ENCODE measurements at places on chromosomes 12 and 14. TPM values are rescaled to one million over a fixed set of nuclear protein-coding genes. Genes with fewer than 3 reads are reported as not detected.

Gene ZCCHC8
- total RNA-seq: 66.6 TPM

Gene JDP2
- total RNA-seq: 1.9 TPM

Gene LRP1-AS
- total RNA-seq: not detected

Gene B4GALNT3
- not detected for total RNA-seq

Gene GSG1
- not detected for total RNA-seq

DNA sequence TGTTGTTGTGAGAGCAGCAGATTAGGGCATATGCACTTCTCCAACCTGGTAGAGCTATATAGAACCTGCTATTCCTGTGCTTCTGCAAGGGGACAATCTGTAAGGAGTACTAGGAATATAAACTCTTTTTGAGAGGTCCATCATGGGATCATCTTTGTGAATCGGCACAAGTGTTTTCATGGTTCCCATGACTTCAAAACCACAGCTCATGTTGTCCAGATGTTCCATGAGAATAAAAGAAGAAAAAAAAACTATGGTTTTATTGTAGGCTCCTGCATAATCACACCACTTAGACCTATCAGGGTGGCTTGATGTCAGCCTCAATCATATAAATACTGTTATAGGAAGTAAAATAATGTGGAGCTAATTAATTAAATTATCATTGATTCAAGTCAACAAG lies 311.4 kb upstream of the ATP2B1 start:
- H3K36me3 ChIP-seq: no peaks in the 10 kb centered on the region
- no peak overlapping the region for H3K27ac ChIP-seq

GRCh38 chr12:93186131-93186530 lies 191.6 kb upstream of the NUDT4 start:
- no peaks in the 10 kb centered on the region for H3K27me3 ChIP-seq
- no peak overlapping the region for H3K4me3 ChIP-seq
- DNase-seq: no peak
- H3K4me1 ChIP-seq: peaks cover 9% of the 10 kb centered on the region
- H3K36me3 ChIP-seq: no peaks in the 10 kb centered on the region

GRCh38 chr12:118432812-118433545 lies 56.6 kb downstream of the SUDS3 start:
- H3K27ac ChIP-seq: no peak overlapping the region
- DNase-seq: no peak
- H3K36me3 ChIP-seq: no peaks in the 10 kb centered on the region
- no peaks in the 10 kb centered on the region for H3K27me3 ChIP-seq
- no peaks in the 10 kb centered on the region for H3K4me1 ChIP-seq
- H3K4me3 ChIP-seq: no peak overlapping the region

DNA sequence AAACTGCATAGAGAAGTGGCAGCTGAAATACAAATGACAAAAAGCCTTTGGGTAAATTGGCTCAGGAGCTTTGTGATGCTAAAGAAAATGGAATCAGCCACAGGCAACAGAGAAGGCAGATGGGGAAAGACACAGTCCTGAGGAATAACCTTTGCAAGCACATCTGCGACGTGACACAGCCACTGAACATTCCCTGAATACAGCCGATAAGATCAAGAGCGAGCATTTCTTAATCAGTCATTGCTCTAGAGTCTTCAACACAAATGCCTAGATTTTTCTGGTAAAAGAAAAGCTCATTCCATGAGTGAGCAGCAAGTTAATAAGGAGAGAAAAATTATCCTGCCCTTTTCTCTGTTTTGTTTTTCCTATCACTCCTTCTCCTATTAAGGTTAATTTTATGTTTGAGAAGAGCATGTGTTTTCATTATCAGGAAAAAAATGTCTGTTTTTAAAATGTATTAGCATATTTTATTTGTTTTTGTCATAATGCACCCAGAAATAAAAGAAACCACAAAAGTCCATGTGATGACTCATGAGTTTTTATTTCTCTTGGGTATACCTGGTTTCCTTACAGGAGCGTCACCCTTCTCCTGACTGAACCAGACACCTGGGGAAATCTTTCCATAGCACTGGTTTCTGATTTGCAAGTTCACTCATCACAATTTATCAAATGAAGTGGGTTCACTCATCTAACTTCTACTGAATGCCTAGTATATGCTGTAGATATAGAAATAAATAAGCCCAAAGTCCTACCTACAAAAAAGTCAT lies 45.4 kb upstream of the PCED1B start:
- no peak overlapping the region for H3K4me3 ChIP-seq
- H3K36me3 ChIP-seq: no peaks in the 10 kb centered on the region
- no peak overlapping the region for H3K27ac ChIP-seq
- H3K4me1 ChIP-seq: no peaks in the 10 kb centered on the region
- DNase-seq: no peak

DNA sequence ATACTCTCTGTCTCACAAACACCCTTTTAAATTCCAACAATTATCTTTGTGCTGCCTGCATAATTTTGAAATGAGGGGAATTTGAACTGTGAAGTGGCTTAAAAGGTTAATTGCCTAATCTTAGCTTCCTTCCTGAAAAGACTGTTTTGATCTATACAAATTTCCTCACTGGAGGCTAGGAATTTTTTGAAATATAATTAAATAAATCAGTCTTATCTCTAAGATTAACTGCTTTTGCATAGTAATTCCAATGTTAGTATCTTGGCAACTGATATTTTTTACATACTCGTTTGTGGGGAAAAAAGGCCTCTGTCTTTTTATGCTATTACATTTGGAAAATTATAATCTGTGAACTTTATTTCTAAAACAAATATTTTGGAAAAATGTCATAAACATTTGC lies 498.5 kb downstream of the TMTC2 start:
- H3K36me3 ChIP-seq: no peaks in the 10 kb centered on the region
- no peaks in the 10 kb centered on the region for H3K4me1 ChIP-seq
- H3K27me3 ChIP-seq: no peaks in the 10 kb centered on the region
- no peak overlapping the region for H3K27ac ChIP-seq
- DNase-seq: no peak

DNA sequence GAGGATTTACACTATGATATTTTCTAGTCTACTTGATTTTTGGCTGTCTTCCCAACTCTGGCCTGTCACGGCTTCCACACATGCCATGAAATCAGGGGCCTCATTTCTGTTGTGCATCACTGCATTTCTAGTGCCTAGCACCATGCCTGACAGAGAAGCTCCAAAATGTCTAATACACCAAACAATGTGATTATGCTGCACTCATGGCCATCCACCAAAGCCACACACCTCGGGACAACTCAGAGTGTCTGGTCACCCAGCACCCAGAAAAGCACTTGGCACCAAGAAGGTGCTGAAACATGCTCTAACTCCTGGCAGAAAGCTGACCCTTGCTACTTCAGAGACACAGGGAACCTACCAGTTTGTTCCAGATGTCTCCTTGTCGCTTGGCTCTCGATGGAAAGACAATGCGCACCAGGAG lies 11.3 kb downstream of the GCN1 start:
- no peaks in the 10 kb centered on the region for H3K4me1 ChIP-seq
- no peak overlapping the region for H3K4me3 ChIP-seq
- no peaks in the 10 kb centered on the region for H3K27me3 ChIP-seq
- DNase-seq: no peak
- H3K27ac ChIP-seq: no peak overlapping the region
- H3K36me3 ChIP-seq: peaks cover 69% of the 10 kb centered on the region

DNA sequence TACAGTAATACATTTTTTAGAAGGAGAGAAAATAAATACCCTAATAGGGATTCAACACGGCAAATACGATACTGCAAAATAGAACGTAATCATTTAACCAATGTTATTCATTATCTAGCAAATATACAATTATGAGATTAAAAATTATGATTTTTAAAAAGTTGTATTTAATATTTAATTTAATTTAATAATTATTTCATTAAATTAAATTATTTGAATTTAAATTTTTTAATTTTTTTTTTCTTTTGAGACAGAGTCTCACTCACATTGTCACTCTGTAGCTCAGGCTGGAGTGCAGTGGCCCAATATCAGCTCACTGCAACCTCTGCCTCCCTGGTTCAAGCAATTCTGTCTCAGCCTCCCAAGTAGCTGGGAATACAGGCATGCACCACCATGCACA lies 42.0 kb downstream of the GXYLT1 start:
- H3K27me3 ChIP-seq: no peaks in the 10 kb centered on the region
- peaks cover 6% of the 10 kb centered on the region for H3K36me3 ChIP-seq
- H3K4me1 ChIP-seq: no peaks in the 10 kb centered on the region
- H3K27ac ChIP-seq: no peak overlapping the region

Measured in natural killer cell (primary cell).